Stimulated activated CD4-positive, alpha-beta T cell treated with anti-CD3 and anti-CD28 coated beads, Interleukin-15, amount 100 ng/mL, for 24 hours (primary cell): ENCODE measurements at places on chromosomes 7 and 10.

GRCh38 chr10:49398000-49398861 lies 2.3 kb upstream of the DRGX start:
- DNase-seq = peak; percentile 66

DNA sequence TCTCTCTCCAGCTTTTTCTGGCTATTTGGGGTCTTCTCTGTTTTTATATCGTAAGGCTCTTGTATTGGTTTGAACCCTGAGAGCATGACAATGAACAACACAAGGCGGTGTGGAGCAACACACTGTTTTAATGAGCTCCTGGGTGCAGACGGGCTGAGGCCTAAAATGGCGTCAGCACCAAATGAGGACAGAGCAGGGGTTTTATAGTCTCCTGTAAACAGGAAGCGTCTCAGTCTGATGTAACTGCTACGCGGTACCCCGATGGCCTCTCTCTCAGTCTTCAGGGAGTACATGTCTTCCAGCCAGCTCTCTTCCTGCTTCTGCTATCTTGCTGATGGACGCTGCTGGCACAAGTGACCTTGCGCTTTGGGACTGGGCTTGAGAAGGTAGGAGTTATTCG lies 95.9 kb upstream of the CCDC71L start:
- DNase-seq = no peak

DNA sequence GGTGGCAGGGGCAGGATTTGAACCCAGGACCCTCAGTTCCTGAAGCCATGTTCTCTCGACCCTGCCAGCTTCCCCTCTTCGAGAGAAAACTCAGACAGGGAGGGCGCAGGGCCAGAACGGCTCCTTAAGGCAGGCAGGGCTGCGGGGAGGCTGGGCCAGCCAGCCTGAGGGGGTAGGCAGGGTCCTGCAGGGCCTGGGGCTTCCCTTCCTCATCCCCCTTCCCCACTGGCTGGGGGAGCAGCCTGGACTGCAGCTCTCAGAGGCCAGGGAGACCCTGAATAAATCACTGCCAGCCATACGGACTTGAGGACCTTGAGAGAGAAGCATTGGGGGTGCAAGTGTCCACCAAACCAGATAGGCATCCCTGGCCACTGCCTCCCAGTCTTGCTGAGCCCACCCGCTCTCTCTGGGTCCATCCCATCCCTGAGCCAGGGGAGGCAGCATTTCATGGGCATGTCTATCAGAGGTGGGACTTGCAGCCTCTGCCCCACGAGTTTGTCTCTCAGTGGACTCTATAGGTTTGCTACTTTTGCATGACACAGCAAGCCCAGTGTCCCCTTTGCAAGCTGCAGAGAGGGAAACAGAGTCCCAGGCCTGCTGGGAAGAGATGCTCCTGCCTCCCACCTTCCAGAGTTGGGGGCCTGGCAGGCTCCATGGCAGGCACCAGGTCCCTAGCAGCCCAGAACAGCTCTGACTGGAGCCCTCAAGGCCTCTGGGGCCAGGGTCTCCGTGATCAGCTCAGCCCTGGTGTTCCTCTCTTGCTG lies 70.9 kb downstream of the MYL10 start:
- DNase-seq = no peak

- DNase-seq = no peak
Observed at GRCh38 chr10:62560201-62560819, 186.1 kb downstream of the ZNF365 start.

DNA sequence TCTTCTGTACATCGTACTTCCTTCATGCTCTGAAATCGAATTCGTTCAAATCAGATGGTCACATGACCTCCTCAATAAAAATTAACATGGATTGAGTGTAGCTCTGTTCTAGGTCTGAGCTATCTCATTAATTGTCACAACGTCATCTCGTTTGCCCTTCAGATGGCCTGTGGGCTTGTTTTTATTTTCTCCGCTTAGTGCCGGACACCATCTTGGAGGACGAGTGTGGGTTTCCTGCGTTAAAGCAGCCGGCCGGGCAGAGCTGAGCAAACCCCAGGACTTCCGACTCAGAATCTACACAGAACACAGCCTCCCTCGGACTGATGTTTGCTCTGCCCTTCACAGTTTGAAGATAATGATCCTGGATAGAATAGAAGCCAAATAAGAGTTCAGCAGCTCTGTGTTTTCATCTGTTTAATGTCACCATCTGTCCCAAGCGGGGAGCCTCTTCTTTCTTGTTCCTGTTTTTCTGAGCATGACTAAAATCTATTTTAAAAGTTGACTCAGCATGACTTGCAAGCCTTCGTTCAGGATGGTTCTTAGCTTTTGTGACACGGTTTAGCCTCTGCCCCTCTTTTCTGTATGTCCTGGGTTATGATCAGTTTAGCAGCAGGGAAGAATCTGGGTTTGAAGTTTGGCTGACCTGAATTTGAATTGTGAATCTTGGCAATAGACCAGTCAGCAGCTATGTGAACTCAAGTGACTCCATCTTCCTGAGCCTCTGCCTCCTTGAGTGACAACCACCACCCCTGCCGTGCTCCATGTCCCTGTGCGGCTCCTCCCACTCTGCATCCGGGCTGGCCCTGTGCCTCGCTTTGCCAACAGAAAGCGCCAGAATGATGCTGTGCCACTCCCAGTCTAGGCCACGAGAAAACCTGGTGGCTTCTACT lies 30.6 kb upstream of the GALNTL5 start:
- DNase-seq = peak; percentile 33

- DNase-seq = no peak
Observed at GRCh38 chr7:31315758-31316157, 24.8 kb downstream of the NEUROD6 start.

- no peak for DNase-seq
Observed at GRCh38 chr10:104347295-104348045, 6.2 kb upstream of the CFAP58 start.

DNA sequence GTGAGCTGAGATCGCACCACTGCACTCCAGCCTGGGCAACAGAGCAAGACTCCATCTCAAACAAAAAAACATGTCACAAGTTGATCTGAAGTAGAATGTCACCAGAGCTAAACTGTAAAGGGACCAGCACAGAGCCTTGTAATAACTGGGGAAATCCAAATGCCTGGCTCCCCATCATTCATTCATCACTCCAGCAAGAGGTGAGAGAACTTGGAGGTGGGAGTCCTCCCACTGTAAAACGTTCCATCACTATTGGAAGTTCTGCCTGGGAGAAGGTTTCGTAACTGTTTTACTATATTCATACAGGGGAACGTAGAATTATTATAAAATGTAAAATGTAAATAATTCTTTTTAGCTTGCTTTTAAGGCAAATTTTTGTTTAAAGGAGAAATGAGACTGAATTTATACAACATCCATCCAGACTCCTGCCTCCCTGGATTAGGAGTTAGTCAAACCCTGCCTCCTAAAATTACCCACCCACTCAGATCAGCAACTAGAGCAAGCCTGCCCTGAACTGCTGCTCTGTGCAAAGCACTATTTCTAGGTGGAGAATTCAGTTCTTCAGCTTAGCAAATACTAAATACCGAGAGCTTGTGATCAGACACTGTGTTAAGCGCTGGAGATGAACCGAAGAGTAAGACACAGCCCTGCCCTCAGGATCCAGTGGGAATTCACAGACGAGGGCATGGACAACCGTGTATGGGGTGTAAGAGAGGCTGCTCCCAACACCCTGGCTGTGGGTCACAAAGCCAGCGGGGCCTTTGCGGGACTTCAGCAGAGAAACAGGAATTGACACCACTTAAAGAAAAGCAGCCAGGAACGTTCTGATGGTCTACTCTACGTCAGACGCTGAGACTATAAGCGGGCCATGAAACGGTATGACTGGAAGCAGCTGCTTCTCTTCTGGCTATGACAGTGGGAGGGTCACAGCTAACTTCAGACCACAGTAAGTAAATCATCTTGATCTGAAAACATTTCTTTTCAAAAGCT lies 208.3 kb downstream of the ZMYND11 start:
- DNase-seq = no peak

- no peak for DNase-seq
Observed at GRCh38 chr10:30238836-30239235, 110.2 kb downstream of the MTPAP start.

DNA sequence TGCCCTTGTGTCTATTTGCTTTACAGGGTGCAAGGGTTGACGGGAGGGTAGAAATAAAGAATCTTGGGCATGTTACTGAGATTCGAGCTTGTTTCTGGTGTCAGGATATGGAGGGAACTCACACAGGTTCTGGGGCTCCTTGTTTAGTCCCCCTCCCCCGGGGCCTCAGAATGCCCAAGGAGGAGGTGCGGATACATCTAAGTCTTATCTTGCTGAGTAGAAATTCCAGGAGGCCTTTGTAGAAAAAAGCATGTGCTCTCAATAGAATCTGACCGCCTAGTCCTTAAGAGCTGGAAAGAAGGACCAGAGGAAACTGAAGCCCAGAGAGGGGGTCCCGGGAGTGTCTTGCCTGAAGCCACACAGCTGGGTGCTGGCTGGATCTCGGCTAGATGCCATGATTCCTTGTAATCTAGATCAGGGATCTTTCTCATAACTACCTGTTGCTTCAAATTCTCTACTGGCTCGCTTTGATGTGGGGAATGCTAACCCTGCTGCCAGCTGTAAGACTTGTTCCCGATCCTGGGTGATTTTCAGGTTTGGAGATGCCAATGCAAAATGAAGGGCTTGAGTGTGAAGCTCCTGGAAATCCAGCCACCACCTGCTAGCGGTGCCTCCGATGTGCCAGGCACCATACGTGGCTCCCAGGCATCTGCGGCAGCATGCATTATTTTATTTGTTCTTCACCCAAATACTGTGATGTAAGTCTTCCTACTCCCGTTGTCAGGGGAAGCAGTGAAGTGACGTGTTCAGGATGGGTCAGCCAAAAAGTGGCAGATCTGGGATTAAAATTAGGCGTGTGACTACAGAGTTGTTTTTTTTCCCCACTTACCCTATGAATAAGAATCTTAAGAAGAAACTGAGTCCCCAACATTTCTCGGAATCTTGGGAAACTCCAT lies 226.0 kb downstream of the TCF7L2 start:
- DNase-seq = no peak

DNA sequence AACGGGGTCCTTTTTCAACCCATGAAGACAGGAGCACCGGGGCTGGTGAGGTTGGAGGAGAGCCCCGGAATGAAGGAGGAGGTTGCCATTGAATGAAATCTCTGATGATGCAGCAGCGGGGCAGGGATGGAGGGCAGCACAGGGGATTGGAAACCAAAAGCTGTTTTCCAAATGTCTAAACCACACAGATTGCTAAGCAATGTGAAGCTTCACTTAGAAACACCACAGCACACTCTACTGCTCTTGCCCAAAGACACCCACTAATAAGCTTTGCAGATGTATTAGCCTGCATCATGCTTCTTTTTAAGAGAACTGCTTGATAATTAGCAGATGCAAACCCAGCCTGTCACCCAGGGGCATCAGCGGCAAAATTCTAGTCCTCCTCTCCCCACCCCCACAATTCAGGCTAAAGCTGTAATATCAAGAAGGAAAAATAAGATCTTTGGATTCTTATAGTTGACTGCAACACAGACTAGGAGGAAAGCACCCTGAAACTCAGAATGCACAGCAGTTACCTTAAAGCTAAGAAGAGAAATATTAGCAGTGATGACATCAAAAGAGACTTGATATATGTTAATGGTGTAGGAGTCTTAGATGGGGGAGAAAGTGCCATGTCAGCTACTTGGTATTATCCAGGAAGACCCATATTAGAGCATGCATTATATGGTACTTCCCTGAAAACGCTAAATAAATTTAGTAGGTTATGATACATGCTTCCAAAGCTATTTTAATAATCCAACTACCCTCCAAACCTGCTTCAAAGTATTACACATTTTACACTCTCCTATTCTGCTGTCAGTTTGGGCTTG lies 666.7 kb downstream of the KCNMA1 start:
- DNase-seq = no peak

- no peak for DNase-seq
Observed at GRCh38 chr7:35726654-35727053, 31.7 kb upstream of the HERPUD2 start.

DNA sequence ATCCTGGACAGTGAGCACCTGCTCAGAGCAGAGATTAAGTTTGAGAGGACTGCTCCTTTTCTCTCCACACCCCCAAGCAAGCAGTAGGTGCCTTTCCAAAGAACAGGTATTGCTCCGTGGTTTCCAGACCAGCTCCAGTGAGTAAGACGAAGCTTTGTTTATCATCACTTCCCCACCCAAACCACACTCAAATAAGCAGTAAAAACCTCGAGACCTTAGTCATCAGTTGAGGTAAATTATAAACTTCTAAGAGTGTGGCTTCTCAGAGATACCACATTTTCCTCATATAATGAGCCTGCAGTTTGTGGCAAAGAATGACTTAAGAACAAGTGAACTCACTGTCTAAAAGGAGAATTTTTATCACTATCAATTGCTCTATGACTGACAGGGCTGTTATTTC lies 50.0 kb upstream of the GRB10 start:
- DNase-seq = peak; percentile 37

DNA sequence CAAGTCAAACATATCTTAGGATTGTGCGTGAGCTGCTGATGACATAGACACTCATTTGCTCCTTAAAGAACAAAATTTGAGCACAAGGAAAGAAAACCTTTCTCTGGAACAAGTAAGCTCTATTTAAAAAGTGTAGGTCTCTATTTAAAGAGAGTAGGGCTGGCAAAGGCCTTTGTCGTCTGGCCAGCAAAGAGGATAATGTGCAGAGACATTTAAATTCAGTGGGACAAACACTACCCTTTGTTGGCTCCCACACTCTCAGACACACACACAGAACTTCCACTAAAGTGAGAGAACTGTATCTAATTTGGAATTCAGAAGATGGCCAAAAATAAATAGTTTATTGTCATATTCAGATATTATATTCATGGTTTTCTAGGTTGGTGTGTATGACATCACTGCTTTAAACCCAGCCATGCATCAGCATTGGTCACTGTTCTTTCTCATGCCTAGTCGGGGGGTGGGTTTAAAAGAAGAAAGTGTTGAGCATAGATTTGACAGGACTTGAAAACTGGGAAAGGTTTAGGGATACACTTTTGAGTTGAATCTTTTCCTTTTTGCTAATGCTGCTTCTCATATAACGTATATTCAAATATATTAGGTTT lies 49.5 kb upstream of the HDAC9 start:
- DNase-seq = no peak

DNA sequence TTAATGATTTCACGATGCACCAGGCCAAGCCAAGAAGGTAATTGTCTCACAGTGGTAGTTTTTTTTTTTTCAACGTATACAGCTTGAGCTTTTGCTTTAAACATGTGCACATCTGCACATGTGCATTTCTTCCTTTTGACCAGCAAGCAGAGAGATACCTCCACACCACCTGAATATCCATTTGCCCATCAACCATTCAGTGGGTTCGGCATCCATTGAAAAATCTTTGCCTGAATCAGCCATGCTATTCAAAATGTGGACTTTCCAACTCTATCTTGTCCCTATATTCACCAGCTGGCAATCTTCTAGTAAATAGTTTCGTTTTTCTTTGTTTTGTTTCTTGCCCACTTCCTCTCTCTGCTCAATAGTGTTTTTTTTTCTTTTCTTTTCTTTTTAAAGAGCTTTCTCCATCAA lies 7.7 kb upstream of the TRA2A start:
- DNase-seq = no peak

- no peak for DNase-seq
Observed at GRCh38 chr7:94700926-94701554, 45.1 kb upstream of the SGCE start.
